ENCODE measurements at places on chromosomes 2 and 18.

GRCh38 chr2:176103194-176103593 is 3.6 kb downstream of the HOXD12 start:
- DNase-seq = no peak

GRCh38 chr2:239103125-239104098 is 255.5 kb downstream of the TWIST2 start:
- no peak for DNase-seq

DNA sequence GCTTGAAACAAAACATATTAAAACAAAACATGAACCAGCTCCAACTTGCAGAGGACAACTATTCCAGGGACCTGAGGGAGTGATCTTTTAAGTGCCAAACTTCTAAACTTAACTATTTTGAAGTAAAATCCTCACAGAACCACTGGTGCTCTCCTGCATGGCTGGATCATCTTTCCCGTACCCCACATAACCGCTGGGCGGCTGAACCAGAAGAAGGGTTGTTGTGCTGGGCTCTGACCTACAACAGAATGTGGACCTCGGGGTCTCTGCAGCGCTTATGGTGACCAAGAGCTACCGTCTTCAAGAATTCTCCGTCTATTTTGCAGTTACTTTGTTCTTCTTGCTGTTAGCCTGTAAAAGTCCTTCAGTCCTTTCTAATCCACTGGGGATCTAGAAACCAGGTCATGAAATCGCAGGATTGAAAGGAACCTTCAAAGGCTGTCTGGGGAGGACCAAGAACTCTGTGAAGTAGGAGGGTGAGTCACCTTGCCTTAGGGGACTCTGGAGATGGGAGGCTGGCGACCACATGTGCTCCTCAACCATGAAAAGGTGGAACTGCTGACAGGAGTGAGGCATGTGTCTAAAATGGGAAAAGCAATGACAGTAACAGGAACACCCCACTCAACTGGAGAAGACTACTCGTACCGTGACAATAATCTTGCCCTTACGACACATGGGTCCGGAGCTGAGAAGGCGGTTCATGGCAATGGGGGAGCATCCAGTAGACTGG is 46.6 kb downstream of the HDLBP start:
- DNase-seq = peak; percentile 70

- DNase-seq = peak; percentile 55
Observed at GRCh38 chr2:14778015-14778414, 145.5 kb downstream of the LRATD1 start.

DNA sequence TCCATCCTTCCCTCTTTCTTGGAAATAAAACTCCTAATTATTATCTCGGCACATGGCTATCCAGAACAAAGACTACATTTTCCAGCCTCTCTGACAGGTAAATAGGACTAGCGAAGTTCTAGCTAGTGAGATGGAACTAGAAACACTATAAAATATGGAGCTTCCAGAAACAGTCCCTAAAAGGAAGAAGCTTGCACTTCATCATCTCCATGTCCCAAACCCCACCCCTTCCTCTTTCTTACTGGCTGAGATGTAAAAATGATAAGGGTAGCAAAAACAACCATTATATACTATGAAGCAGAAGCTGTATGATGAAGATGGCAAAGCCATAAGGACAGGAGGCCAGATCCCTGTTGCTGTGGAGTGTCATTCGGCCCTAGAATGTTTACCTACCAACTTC is 11.7 kb upstream of the ACTR2 start:
- DNase-seq = no peak

- DNase-seq = peak; percentile 96
Observed at GRCh38 chr2:206915121-206915520, 24.2 kb upstream of the CPO start.

- DNase-seq = no peak
Observed at GRCh38 chr2:65314801-65315441, 87.3 kb downstream of the ACTR2 start.

DNA sequence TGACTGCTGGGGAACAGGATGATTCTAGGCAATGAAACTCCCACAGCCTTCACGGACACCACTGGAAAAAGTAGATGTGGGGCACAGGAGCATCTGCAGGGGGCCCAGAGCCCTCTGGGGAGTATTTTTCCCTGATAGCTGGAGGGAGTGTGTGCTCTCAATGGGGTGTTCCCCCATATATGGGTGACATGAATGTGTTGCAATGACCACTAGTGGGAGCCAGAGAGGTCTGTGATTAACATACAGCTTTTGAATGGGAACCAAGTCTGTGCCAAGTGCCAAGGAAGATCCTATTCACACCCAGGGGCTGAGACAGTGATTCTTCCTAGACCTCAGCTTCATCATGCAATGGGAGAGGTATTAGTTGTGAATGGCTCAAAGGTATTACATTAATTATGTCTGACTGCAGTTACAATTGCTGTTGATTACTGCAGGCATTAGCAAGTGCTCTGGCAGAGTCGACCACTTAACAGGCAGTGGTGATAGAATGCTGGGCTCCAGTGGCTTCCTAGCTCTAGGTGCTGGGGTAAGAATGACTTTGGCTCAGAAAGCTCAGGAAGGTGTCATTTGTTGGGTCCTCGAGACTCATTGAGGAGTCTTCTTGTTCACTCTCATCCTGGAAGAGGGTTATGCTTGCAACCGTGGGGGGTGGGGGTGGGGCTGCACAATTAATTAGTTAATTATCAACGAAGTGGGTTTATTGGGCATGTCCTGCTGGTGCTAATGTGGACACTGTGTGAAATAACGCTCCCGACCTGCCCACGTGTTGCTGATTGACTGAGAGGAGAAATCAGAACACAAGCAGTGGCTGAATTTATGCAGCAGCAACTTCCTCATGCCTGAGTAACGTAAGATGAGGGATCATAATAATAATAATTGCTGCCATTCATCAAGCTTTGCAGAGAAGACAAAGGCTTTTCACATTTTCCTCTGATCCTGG is 194.1 kb downstream of the CLIP4 start:
- DNase-seq = peak; percentile 47

- DNase-seq = no peak
Observed at GRCh38 chr2:45925636-45926366, 274.3 kb downstream of the PRKCE start.

DNA sequence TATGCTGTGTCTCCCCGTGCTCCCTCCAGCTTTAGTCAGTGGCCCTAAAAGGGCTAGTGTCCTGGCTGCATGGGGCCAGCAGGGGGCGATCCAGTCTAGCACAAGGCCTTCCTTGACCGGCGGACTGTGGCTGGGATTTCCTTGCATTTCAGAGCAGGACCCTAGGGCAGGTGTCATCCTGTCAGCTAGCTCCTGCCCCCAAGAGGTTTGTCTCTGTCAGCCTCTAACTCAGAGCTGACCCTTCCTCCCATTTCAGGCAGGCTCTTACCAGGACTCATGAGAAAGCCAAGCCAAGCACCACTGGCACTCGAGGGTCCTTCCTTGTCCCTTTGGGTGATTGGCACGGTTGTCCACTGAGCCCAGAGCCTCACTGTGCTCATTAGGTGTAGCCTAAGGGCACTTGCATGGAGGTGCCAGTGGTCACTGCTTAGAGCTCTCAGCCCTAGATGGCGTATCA is 140.3 kb downstream of the RPIA start:
- peak; percentile 5 for DNase-seq

DNA sequence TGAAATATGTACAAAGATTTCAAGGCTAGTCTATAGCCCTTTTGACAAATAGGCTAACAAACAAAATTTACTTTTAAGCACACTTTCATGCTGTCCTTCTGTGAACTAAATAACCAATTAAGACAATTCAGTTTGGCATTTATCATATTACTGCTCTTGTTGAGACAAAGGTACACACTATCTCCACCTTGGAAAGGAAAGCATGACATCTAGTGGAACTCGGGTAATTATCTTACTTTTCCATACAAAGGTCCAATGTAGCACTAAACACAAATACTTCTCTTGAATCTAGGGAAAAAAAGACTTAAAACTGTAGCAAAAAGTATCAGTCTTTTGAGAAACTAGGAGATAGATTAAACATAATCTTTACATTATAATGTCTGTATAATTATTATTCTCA is 125.0 kb upstream of the CD226 start:
- DNase-seq = peak; percentile 55

DNA sequence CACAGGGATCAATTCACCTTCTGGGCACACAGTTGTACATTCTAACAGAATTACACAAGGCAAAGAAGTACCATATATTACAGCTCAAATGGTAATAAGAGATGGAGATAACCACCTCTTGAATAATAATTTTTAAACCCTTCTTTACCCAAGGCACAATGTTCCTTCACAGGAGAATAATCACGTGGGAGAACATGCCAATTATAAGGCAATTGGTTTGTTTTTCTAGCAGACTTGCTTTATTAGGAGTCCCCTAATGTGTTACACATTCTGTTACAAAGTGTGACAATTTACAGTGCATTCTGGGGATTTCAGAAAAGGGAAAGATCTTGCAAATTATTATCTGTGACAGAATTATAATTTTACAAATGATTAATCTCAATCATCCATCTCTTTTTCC is 380.3 kb downstream of the RND3 start:
- DNase-seq = no peak

- no peak for DNase-seq
Observed at GRCh38 chr2:102784940-102785339, 23.1 kb downstream of the TMEM182 start.

DNA sequence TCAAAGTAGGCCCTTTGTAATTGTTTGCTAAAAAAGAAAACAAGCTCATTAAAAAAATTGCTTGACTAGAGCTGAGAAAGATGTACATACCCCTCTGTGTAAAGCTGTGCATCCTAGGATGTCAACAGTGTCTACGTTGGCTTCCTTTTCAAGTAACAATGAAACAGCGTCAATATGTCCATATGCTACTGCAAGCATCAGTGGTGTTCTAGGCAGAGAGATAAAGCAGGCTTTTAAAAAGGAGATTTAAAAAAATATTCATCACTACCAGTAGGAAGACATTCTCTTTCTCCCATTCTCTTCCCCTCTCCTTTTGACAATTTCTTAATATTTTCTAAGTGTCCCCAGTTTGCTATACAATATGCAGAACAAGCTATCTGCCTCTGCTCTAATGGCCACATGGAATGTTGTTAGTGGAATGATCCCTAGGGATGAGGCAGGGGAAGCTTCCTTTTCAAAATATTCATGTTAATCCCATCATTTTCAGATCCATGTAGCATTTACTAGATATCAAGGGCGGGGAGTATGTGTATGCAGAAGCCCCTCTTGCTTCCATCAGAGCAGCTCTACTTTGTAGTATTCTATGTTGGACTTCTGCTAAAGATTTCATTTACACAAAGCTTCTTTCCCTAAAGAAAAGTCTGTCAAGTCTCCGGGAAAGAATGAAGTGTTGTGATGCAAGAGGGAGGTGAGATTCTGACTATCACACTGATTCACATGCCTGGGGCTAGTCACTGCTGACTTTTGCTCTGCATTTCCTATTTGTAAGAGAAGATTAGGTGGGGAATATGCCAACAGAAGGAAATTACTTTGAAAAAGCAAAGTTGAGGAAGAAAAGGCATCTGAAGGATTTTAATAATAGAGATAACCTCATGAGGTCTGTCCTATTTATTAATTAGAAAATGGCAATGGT is 81.5 kb upstream of the PGAP1 start:
- peak; percentile 75 for DNase-seq

GRCh38 chr2:48940606-48941005 is 185.1 kb upstream of the LHCGR start:
- DNase-seq = no peak

DNA sequence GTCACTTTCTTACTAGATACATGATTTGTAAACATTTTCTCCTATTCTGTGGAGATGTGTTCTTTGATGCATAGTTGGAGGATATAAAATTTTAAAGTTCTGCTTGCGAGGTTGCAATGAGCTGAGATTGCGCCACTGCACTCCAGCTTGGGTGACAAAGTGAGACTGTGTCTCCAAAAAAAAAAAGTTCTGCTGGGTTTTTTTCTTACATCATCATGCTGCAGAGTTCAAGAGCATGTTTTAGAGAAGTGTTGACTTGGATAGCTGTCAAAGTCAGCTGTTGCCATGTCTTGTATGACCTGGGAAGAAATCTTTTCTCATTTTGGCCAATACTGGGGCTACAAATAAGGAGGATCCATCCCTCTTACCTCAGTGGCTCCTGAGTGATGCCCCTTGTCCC is 71.3 kb downstream of the UGGT1 start:
- DNase-seq = no peak

GRCh38 chr2:216698895-216699294 is 3.5 kb upstream of the IGFBP5 start:
- DNase-seq = no peak

GRCh38 chr2:101340141-101340551 is 31.6 kb upstream of the RNF149 start:
- no peak for DNase-seq

GRCh38 chr2:7905756-7906155 is 776.1 kb upstream of the ID2 start:
- no peak for DNase-seq

- DNase-seq = no peak
Observed at GRCh38 chr18:56678836-56679565, 27.8 kb downstream of the WDR7 start.

- no peak for DNase-seq
Observed at GRCh38 chr2:116487336-116487735, 1327.2 kb upstream of the DDX18 start.

GRCh38 chr2:177900082-177900481 is 172.5 kb downstream of the PDE11A start:
- no peak for DNase-seq

DNA sequence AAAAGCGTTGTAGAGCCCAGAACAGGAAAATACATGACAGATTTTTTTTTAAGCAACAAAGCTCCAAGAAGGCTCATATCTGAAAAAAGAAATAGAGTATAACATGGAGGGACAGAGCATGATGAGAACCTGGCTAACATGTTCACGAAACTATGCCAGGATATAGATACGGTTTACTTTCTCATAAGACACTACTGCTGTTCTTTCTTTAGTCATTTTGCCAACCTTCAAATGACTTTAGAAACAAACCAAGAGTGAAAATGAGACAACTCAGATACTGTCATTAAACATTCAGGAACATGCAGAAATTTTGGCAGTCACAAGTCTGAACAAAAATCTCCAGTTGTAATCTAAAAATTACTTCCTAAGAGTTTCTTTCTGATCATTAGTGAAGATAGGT is 14.3 kb downstream of the LPIN2 start:
- no peak for DNase-seq

DNA sequence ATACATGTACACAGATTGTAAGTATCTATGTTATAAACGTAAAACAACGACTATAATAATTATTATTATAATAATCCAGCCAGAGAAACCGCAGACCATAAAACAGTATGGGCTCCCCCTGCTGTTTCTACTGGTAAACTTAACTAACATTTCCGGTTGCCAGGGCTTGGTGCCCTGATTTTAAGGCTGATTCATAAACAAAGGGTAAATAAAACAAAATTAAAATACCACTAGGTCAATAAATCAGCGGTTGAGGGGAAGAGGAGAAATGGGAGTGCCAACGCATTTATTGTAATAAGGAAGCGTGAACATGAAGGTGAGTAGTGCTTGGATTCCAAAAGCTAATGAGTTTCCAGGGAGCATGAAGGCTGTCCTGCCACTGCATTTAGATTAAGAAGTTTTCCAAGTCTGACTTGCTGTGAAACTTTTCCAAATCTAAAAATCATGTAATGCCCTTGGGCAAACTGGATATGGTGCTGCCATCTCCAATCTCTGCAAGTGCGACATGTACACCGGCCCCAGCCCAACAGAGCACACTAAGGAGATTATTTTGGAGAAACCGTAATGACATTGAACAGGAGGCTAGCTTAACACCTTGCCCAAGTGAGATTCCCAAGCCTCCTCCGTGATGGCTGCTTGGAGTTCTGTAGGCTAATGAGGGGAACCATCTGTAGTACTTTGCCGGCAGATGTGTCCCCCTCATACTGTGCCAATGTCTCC is 50.7 kb upstream of the HNRNPA3 start:
- DNase-seq = peak; percentile 72

All from foreskin fibroblast (primary cell).